ENCODE measurements at places on chromosomes 3 and 15.
A peak's percentile ranks its signal among the peaks of the same experiment; 100 is the strongest.

DNA sequence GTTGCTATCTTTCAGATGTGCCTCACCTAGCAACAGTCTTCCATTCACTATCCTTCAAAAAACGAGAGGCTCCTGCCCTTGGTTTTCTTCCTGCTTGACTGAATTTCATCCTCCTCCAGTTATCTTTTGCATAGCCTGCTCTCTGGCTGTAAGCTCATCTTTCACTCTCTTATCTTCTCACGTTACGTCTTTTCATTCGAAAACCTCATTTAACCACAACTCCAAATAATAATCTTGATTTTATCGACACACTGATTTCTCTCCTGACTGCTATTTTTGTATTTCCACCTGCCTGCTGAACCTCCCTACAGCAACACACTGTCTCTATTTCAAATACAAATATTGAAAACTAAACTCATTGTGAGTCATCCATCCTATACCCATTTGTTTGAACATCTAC is 230.7 kb upstream of the TMC3 start:
- no peak for DNase-seq

- DNase-seq: no peak
Observed at GRCh38 chr3:143352850-143353550, 233.4 kb downstream of the CHST2 start.

GRCh38 chr3:153783106-153783505 is 338.1 kb upstream of the ARHGEF26 start:
- DNase-seq: no peak

- peak; percentile 32 for DNase-seq
Observed at GRCh38 chr3:12384451-12385233, 95.8 kb downstream of the PPARG start.

GRCh38 chr3:194485881-194486539 is 792 bp downstream of the ATP13A3 start:
- DNase-seq: peak; percentile 35

GRCh38 chr15:90680371-90680935 is 36.7 kb upstream of the BLM start:
- no peak for DNase-seq

DNA sequence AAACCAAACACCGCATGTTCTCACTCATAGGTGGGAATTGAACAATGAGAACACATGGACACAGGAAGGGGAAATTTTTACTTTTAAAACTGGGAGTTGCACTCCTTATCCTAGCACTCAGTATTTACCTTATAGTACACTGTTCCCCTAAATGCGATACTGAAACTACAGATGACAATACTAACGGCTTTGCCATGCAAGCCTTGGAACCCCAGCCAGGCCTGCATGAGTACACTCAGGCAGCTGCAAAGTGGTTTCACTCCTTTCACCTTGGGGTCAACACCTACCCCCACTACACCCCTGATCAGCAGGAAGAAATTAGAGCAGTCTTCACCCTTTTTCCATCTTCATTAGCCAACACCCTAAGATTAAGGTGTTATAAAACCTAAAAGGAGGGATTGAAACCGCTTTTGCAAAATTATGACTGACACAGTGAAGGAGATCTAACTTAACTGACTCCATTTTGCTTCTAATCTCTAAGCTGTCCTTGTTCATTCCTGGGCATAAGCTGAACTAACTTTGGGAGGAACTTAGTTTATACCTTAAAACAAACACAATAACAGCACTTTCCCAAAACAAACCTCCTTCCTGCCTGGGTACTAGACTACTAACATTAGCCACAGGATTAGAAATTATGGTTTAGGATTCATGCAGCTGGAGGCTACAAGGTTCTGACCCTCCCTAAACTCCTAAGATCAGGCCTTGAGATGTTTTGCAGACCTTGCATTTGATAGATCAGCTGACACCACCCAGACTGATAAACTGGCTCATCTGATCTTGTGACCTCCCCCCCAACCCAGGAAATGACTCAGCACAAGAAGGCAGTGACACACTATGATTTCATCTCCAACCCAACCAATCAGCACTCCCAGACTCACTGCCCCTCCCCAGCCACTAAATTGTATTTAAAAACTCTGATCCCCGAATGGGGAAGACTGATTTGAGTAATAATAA is 452.1 kb upstream of the PPP2R3A start:
- DNase-seq: peak; percentile 21

DNA sequence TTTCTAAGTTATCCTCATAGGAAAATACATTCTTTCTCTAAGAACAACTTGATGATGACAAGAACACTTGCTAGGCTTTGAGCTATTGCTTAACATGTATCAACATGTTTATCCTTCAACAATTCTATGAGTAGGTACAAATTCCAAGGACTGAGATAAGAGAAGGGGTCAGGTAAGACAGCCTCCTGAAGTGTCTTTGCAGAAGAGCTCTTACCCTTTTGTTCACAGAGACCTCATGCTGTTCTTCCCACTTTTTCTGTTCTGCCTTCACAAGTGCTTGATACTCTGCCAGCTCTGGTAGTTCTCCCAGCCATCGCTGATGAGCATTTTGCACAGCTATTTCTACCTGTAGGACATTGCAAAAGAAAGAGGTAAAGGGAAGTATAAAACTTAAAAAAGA is 50.9 kb downstream of the CEP152 start:
- no peak for DNase-seq

GRCh38 chr3:141526709-141527108 is 39.9 kb downstream of the RASA2 start:
- no peak for DNase-seq

DNA sequence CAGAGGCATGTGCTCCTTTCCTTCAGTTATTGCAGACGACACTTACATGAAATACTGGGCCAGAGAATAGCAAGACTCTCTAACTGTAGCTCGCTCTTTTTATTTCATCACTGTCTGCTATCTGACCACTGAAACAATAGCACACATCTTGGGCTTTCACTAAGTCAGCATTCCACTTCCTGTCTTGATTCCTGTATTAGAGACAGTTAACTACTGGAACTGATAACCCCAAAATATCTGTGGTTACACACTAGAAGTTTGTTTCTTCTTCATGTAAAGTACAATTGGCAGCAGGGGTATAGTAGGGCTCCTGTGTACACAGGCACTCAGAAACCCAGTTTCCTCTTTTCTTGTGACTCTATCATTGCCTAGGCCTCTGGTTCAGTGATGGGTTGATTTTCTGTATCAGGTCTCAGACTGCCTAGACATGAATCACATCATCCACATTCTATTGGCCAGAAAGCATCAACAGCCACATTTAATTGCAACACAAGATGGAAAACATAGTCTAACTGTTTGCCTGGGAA is 230.2 kb upstream of the CD96 start:
- DNase-seq: peak; percentile 70

DNA sequence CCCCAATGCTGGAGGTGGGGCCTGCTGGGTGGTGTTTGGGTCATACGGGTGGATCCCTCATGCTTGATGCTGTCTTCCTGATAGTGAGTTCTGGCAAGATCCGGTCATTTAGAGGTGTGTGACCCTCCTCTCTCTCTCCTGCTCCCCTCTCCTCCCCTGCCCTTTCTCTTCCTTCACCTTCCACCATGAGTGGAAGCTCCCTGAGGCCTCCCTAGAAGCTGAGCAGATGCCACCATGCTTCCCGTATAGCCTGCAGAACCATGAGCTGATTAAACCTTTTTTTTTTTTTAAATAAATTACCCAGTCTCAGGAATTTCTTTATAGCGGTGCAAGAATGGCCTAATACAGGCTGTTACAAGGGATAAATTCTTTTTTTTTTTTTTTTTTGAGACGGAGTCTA is 36.3 kb upstream of the IQSEC1 start:
- no peak for DNase-seq

DNA sequence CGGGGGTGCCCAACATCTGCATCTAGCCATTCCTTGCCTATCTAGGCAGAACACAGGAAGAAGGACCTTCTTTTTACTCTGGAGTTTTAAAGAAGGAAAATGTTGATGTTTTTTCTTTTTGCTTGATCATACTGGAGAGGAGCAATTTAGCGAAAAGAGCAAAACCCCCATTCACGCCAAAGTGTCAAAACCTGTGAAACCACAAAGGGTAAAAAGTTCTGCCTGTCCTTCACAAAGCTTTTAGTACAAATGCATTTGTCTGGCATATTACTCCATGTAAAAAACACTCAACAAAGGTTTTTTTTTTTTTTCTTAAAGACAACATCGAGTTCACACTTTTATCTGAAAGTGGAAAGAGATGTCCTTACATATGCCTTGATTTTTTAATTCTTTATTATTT is 214.2 kb upstream of the MRPL3 start:
- no peak for DNase-seq

DNA sequence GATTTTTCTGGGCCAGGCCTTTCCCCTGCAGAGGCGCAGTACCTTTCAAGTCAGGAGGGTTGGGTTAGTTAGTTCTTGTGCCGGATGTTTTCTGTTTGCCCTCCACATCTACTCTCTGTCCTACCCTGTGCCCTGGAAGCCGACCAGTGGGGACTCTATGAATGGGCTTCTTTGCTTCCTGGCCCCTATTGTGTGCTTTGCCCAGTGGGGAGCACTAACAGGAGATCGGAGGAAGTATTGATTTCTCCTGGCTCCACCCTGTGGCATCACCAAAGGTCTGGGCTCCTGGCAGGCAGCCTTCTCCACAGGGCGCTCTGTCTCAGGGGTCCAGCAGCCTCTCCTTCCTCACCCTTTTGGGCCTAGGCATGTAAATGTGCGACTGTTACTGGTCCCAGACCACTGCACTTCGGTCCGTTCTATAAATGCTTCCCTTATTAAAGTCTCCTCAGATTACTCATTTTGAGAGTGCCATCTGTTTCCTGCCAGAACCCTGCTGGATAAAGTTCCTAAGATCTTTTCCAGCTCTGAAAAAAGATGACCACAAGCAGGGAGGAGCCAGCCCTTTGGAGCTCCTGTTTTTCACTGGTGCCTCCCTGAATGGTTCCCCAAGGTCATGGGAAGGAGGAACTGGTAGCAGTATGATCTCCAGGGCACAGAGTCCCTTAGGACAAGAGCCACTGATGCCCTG is 44.5 kb downstream of the CTDSPL start:
- no peak for DNase-seq

DNA sequence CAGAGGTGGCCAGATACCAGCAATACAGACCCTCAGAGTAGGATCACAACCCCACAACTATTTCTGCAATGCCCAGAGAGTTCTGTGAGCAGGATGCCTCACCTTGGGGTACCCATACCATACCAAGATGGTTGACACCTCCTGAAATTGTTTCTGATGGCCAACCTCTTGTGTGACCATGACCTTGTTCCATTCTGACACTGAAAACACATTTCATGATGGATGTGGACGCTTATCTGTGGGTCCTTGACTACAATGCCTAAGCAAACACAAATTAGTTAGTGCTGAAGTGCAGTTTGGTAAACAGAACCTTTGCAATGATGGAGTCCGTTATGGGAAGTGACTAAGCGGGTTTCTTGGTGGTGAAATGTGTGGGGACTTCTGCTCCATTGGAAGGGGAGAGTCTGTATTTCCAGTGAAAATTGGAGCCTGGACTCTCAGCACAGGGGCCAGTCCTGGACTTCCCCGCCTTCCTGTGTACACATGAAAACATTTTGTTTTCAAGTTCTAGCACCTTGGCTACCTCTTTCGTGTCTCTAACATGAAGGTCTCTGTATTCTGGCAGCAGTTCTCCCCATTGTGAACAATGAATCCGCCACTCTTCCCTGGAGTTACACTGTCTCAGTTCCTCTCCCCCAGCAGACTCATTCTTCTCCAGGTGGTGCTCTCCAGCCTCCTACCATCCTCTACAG is 106.2 kb downstream of the XXYLT1 start:
- no peak for DNase-seq

GRCh38 chr15:99556578-99556977 is 9.2 kb upstream of the MEF2A start:
- no peak for DNase-seq

GRCh38 chr15:100981086-100981485 is 61.9 kb downstream of the LRRK1 start:
- no peak for DNase-seq

DNA sequence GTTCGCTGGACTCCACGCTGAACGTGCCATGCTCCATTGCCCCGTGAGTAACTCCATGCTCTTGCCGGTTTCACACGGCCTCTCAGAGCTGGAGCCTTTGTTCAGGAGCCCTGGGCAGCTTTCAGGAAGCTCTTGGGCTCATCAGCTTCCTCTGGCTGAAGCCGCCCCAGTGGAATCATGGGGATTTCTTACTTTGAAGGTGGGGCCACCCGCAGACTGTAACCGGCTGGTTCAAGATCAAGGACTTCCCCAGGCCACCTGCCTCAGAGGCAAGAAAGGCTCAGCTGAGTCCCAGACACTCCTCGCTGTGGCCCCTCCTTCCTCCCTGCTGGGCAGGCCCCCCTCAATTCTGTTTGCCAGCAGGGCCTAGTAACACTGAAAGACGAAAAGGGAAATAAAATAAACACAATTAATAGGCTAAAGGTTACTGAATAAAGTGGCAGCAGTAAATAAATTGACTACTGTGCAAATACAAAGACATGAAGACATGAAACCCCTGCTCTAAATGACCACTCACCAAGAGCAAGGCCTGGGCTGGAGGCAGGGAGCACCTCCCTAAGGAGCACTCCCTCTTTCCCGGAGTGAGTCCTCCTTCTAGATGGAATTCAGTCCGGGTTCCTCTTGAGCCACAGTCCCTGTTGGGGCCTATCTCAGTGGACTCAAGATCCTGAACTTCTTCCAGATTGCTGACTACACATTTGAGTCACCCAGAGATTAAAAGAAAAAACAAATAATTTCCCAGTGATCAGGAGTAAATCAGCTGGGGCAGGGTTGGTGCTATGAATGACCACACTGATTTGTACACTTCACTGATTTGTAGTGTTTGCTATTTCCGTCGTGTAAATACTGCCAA is 51.0 kb downstream of the ZDHHC19 start:
- DNase-seq: no peak

DNA sequence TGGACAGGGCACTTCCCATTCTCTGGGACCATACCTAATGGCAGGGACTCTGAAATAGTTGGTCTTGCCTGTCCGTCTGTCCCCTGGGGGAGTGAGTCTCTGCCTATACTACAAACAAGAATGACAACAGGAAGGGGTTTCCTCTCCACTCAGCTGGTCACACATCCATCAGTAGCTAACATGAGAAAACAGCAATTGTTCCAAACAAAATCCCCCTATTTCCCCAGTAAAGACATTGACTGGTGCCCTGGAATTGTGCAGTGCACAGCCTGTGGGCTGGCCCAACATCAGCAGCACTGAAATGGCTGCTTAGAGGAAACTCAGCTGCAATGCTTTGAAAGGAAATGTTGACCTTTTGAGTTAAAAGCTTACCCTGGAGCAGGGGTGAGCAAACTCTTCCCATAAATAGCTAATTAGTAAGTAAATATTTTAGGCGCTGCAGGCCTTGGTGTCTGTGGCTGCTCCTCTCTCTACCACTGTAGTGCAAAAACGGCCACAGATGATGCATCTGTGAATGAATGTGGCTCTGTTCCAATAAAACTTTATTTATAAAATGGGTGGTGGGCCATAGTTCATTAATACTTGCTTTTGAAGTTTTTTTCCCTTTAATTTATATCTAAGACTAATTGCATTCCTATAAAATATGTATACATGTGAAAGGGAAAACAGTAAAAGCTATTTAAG is 174.3 kb downstream of the KLF13 start:
- DNase-seq: no peak

- DNase-seq: no peak
Observed at GRCh38 chr3:38297947-38298711, 16.0 kb downstream of the SLC22A14 start.

All from activated CD4-positive, alpha-beta T cell treated with anti-CD3 and anti-CD28 coated beads, Interleukin-2, Interleukin-4, amounts not matched to agents 100 ng/mL and 50 ng/mL, durations not matched to agents 16 hours and 8 hours (primary cell).